H9 (cell line): ENCODE measurements at places on chromosomes 11 and 22. TPM values are rescaled to one million over a fixed set of nuclear protein-coding genes. Genes with fewer than 3 reads are reported as not detected.

DNA sequence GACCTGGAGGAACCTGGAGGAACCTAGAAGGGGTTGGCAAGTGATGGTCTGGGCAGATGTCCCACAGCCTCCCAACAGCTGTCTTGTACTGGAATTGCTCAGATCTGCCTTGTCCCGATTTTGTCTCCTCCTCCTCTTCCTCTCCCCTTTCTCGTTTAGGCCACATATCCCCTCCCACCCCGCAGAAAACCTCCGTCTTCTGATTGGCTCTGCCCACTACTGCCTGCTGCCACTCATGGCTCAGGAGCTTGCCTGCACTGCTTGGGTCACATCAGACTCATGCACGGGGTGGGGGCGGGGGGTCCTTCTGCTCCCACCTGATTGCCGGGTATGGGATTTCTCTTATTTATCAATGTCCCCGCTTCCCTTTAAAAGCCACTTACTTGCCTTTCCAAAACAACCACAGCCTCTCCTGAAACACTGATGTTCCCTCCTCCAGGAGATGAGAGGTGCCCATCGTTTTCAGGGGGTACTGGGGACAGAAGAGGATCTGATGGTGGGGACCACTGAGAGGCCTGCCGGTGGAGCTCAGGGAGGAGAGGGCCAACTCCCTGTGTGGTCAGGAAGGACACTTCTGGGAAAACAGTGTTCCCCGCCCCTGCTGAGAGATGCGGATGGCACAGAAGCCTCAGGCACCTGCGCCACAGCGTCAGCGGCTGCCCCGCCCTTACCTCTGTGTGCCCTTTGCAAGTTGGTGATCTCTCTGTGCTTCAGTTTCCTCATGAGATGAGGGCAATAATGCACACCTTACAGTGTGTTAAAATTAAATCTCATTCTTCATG, 14.7 kb downstream of the TOM1 start:
- no peaks in the 10 kb centered on the region for H3K4me1 ChIP-seq
- no peak overlapping the region for H3K4me3 ChIP-seq
- H3K27ac ChIP-seq = no peak overlapping the region
- no peaks in the 10 kb centered on the region for H3K27me3 ChIP-seq

DNA sequence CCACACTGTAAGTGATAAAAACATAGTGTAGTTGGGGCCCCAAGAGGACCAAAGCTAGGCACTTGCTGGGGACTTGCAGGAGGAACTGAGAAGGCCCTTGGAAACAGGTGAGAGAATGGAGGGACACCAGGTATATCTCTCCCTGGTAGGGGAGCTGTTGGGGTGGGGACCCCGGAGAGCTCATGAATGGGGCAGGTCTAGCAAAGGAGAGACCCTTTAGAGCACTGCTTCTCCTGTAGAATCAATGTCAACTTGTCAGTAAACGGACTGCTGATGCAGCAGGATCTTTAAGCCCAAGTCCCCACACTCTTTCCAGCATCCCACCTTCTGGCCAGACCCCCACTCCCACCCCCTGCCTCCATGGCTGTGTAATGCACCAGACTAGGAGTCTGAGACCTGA, 109.6 kb upstream of the THY1 start:
- H3K36me3 ChIP-seq = no peaks in the 10 kb centered on the region
- H3K4me1 ChIP-seq = no peaks in the 10 kb centered on the region
- H3K4me3 ChIP-seq = no peak overlapping the region
- DNase-seq = no peak
- H3K27me3 ChIP-seq = no peaks in the 10 kb centered on the region; the same call in 1 of the 2 replicates

- H3K4me3 ChIP-seq = peak overlapping the region; percentile 49
- DNase-seq = peak; percentile 45
- no peaks in the 10 kb centered on the region for H3K27me3 ChIP-seq
- peak overlapping the region; percentile 47 for H3K27ac ChIP-seq
- peaks cover 22% of the 10 kb centered on the region; the same call in 1 of the 2 replicates for H3K4me1 ChIP-seq
Observed at GRCh38 chr22:47678636-47679287, 916.3 kb downstream of the TBC1D22A start.

DNA sequence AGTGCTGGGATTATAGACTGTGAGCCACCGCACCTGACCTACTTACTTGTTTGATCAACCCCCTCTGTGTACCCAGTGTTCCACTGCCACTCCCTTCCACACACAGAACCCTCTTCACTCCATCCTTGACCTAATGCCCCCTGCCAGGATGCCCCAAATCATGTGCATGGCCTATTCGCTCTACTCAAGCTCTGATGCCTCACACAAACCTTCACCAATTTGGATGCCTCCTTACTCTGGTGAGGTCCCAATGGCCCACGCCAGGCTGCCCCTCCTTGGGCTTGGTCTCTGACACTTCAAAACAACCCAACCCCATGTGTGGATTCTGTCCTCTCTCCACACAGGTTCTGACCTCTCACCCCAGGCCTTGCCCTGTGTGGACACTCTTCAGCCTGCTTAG, 9.4 kb upstream of the PSMC3 start:
- H3K4me3 ChIP-seq = no peak overlapping the region
- no peaks in the 10 kb centered on the region for H3K4me1 ChIP-seq
- no peaks in the 10 kb centered on the region for H3K27me3 ChIP-seq
- DNase-seq = no peak
- no peak overlapping the region for H3K27ac ChIP-seq
- no peaks in the 10 kb centered on the region for H3K36me3 ChIP-seq

The ANGPTL5 gene
- total RNA-seq = not detected in 2 replicates

GRCh38 chr11:44445500-44446365, 119.7 kb upstream of the CD82 start:
- H3K36me3 ChIP-seq = no peaks in the 10 kb centered on the region
- no peak overlapping the region for H3K27ac ChIP-seq
- no peaks in the 10 kb centered on the region for H3K27me3 ChIP-seq
- H3K4me3 ChIP-seq = no peak overlapping the region; the same call in 2 of the 3 replicates
- peaks cover 5% of the 10 kb centered on the region; the same call in 1 of the 2 replicates for H3K4me1 ChIP-seq
- peak; percentile 80 for DNase-seq

GRCh38 chr22:31212783-31213629, 908 bp downstream of the LIMK2 start:
- H3K27me3 ChIP-seq = no peaks in the 10 kb centered on the region
- no peak for DNase-seq
- H3K27ac ChIP-seq = no peak overlapping the region
- H3K4me3 ChIP-seq = peak overlapping the region; percentile 92

The ARVCF gene
- 40.7 and 41.1 TPM in 2 replicates for total RNA-seq

The TMPRSS5 gene
- 0.37 and 0.81 TPM in 2 replicates for total RNA-seq

DNA sequence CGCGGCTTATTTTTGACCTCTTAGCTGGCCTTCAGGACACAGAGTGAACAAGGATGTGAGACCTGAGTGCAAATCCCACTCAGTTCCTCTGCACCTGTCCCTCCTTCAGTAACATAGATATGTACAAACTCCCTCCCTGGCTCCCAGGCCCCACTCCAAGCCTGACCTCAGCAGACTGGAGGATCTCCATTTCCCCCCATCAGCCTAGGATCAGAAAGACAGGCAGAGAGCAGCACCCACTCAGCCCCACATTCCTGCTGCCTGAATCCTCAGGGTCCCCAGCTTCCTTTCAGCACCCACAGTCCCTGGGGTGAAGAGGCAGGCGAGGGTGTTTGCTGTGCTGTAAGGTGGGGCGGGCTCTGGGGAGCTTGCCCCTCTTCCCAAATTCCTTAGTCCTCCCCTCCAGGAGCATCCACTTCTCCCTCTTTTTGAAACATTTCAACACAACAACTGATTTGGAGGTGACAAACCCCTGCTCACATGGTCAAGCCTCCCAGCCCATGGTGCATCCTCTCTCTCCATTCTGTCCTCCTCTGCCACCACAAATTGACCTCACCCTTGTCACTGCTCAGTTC, 151.1 kb downstream of the FEZ1 start:
- H3K4me3 ChIP-seq = no peak overlapping the region
- H3K27ac ChIP-seq = no peak overlapping the region
